ENCODE measurements at places on chromosomes 7 and 10.
A peak's percentile ranks its signal among the peaks of the same experiment; 100 is the strongest.

- DNase-seq: peak; percentile 28
Measured at GRCh38 chr7:30445770-30446169, 32.8 kb downstream of the NOD1 start.

DNA sequence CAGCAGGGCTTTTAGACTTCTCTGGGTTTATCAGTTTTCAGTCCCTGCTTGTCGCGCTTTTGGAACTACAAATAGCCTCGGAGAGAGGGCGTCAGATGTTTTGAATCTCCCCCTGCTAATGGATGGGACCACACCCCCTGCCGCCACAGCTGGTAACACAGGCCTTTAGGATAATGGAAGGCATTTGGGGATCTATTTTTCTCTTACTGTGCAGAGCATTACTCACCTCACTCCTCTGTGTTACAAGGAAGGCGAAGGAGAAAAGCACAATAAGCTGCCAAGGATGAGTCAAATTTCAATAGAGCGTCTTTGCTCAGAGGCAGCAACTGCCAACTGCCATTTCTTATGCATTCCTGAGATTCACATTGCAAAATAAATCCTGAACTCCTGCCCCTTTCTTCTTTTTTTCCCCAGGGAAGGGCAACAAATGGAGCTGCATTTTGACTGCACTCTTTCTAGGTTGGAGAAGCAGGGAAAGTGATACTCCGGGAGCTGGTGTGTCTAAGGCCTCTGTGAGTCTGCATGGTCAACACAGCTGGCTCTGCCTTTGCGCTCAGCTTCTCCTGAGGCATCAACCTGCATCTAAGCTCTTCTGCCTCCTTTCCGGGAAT, 31.5 kb upstream of the SMNDC1 start:
- DNase-seq: peak; percentile 99

GRCh38 chr10:35005868-35006267, 84.3 kb downstream of the CUL2 start:
- peak; percentile 97 for DNase-seq

DNA sequence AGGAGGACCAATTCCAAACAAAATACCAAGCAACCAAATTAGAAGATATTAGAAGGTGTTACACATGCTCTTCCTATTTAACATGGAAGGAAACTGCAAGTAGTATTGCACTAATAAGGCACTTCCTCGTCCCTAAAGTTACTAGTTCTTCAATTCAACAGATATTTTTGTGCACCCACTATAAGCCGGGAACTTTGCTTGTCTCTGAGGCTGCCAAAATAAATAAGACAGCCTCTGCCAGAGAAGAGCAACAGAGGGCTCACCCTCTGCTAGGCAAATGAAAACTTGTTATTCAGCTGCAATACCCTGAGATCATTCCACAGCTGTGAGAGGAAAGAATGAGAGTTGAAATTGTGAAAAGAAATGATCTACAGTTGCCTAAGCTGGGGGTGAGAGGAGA, 37.4 kb upstream of the GSAP start:
- DNase-seq: peak; percentile 72

GRCh38 chr7:55048221-55048859, 29.5 kb downstream of the EGFR start:
- DNase-seq: peak; percentile 44

DNA sequence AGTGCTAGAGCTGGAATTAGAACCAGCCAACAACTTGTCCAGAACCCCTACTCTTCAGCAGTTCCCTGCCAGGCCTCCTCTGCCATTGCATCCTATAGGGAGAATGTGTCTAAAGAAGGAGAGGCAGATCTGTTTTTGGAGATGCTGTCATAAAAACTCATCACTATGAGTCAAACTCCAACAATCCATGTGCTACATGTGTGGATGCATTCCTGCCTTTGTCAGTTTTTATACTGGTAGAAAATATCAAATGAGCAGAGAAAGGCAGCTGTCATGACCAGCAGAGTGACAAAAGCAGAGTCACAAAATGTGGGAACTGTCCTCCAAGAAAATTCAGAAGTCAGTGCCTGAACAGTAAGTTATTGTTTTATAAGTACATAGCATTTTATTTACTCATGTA, 93.0 kb downstream of the ABLIM1 start:
- DNase-seq: peak; percentile 64

DNA sequence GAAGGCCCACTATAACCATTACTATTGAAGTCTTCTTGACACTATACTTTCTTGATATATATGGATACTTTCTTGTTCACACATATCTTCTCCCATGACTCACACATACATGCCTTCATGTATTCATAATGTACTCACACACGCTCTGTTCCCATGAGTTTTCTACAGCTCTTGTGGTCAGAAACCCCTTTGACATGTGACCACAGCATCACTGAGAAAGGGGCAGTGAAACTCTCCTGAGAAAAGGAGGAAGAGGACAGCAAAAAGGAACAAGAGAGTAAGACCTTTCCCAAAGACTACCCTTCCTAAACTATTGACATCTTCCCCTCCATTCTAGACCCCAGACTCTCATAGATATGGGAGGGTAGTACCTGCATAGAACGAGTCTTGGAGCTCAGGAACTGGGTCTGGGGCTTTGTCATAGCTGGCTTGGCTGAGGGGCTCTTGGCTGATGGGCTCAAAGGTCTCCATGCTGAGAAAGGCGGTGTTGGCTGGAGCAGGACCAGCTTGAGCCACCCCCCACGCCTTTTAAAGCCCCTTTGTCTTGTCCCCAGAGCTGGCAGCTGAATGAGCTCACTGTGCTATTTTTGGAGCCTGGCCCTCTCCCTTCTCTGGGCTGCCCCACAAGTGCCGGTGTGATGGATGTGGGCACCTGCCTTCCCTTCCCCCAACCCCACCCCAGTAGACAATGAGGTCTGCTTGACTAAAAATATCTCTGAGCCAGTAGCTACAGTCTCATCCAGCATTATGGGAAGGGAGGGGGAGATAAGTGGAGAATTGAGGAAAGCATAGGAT, 5.1 kb downstream of the SYNPO2L start:
- DNase-seq: peak; percentile 89

DNA sequence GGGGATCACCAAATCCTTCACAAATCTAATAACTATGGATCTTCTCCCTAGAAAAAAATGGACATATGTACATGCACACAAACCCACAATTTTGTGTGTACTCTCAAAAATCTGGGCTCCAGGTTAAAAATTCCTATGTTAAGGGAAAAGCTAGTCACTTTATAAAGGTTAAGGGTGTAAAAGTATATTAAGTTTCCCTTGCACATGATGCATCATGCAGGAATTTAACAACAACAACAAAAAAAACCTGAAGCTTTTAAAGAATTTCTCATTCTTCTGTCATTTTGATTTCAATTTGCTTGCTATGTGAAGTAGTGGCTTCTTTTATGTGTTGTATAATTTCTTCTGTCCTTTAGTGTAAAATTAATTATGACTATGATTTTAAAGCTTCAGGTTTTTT, 123.7 kb downstream of the CNOT4 start:
- peak; percentile 33 for DNase-seq

- peak; percentile 58 for DNase-seq
Measured at GRCh38 chr10:11595395-11595692, 16.1 kb downstream of the USP6NL start.

DNA sequence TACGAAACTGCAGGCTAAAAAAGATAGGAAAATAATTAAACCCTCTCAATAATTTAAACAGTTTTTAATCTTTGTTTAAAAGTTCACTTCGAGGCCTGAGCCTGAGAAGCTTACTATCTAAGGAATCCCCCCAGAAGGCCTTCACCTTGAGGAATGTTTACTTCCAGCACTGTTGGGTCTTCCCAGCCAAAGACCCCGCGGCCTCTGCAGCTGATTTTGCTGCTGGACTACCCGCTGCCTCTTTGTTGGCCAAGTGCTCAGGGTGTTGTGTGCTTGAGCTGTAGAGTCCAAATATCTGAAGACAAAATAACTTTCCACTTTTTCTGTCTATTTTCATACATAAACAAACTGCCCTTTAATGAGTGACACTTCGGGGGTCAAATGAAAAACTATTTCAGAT, 292.7 kb downstream of the GLRX3 start:
- DNase-seq: no peak

GRCh38 chr10:123795846-123796590, 95.6 kb downstream of the CPXM2 start:
- DNase-seq: no peak

- no peak for DNase-seq
Measured at GRCh38 chr7:74153736-74154135, 20.4 kb upstream of the EIF4H start.

DNA sequence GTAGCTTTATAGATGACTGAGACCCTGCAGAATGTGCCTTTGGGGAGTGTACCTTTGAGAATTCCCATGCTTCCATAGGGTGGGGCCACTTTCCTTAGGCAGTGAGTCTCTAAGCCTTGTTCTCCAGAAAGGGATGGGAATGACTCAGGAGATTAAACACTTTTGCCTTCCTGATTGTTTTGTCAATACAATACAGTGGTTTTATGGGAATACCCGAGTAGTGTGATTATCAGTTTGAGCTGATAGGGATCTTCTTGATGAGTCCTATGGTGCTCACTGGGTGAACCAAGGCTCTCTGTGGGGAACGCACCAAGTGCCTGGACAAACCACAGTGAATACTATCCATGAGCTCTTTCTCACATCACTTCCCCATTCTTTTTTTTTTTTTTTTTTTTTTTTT, 6.3 kb downstream of the MYOF start:
- DNase-seq: peak; percentile 87

GRCh38 chr7:47392241-47392759, 189.6 kb downstream of the TNS3 start:
- DNase-seq: peak; percentile 47

GRCh38 chr7:150435047-150435389, 15.4 kb upstream of the GIMAP8 start:
- DNase-seq: no peak

DNA sequence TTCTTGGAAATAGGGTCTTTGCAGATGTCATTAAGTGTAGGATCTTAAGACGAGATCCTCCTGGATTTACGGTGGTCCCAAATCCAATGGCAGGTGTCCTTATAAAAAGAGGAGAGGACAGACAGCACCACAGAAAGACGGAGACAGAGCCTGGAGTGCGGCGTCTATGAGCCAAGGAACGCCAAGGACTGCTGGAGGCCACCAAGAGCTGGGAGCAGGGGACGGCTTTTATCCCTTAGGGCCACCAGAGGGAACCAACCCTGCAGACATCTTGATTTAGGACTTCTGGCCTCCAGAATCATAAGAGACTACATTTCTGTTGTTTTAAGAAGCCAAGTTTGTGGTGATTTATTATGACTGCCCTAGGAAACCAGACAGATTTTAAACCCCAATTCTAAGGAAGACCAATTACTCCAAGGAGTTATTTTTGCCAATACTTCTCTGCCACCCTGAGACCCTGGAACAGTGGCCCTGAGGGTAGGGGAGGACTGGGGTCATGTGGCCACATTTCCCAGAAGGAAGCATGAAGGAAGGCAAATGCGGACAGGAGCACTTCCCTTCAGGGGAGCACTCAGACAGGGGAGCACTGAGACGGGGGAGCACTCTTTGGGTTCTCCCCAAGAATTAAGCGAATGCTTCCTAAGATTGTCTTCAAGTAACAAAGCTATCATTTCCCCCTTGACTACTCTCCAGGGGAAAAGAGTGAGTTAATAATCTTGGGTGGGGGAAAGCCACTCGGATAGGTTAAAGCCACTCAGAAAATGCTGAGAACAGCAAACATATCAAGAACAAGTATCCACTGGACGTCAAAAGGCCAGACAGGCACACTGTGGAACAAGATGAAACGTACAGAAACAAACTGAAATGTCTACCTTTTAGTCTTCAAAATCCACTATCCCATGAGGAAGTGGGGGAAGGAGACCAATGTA, 67.5 kb downstream of the CHST15 start:
- DNase-seq: peak; percentile 61

DNA sequence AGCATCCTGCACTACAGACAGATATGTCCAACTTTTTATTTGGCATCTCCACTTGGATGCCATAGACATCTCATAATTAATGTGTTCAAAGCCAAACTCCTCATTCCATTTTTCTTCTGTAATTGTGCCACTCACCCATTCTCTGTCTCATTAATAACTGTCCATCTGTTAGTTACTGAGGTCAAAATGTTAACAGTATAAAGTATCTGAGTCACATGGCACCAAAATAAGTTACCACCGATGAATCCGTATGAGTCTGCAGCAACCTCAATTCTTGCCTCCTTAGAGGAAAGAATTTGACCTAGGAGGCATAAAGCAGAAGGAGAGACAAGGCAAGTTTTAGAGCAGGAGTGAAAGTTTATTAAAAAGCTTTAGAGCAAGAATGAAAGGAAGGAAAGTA, 16.5 kb upstream of the NT5C3A start:
- no peak for DNase-seq

DNA sequence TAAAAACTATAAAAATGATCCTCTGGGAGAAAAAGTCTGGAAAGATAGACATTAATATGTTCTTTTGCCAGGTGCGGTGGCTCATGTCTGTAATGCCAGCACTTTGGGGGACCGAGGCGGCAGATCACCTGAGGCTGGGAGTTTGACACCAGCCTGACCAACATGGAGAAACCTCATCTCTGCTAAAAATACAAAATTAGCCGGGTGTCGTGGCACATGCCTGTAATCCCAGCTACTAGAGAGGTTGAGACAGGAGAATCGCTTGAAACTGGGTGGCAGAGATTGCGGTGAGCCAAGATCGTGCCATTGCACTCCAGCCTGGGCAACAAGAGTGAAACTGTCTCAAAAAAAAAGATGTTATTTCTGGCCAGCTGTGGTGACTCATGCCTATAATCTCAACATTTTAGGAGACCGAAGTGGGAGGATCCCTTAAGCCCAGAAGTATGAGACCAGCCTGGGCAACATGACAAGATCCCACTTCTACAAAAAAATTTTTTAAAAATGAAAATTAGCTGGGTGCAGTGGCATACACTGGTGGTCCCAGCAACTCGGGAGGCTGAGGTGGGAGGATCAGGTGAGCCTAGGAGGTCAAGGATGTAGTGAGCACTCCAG, 101.9 kb upstream of the LRRN3 start:
- peak; percentile 36 for DNase-seq

DNA sequence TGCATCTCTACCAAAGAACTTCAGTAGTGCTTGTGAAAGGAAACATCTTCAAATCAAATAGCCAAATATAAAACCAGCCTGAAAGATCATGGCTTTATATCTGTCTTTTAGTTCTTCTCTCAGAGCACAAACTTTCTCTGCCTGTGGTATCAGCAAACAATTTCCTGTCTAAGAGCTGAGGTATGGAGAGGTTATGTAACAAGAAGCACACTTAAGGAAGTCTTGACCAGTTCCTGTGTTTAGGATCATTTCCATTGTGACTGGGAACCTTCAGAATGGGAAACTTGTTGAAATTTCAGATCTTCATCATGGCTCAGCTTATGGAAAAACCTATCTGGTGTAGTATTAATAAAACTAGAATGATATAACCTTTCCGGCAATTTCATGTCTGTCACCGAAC, 148.8 kb downstream of the MBL2 start:
- DNase-seq: peak; percentile 46

GRCh38 chr10:15859906-15860691, at the start of gene MINDY3:
TSS of gene MINDY3 (minus strand) at chr10:15860507. CDS start at chr10:15860299, 208 bp downstream.
- DNase-seq: peak; percentile 84

DNA sequence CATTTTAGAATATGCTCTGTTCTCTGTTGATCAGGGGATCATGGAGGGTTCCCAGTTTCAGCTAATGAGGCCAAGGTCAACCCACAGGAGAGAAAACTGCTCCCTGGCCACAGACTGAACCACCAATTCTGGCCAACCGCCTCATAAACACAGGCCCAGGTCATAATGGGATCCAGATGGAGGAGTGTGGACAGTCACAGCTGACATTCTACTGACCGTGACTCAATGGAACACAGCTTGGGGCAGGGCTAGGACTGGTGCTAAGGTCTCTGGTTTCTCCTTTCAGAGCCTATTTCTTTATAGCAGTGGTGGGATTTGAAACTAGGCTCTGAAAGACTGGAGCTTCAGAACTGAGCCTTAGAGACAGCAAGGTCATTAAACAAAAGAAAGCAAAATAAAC, 68.3 kb downstream of the HIPK2 start:
- peak; percentile 95 for DNase-seq

All from EH (cell line).